Cortex of kidney (tissue), 1 donor: ENCODE measurements at places on chromosomes 7 and 10.

- no peak for DNase-seq
Measured at GRCh38 chr7:1767524-1767923, 97.4 kb downstream of the ELFN1 start.

DNA sequence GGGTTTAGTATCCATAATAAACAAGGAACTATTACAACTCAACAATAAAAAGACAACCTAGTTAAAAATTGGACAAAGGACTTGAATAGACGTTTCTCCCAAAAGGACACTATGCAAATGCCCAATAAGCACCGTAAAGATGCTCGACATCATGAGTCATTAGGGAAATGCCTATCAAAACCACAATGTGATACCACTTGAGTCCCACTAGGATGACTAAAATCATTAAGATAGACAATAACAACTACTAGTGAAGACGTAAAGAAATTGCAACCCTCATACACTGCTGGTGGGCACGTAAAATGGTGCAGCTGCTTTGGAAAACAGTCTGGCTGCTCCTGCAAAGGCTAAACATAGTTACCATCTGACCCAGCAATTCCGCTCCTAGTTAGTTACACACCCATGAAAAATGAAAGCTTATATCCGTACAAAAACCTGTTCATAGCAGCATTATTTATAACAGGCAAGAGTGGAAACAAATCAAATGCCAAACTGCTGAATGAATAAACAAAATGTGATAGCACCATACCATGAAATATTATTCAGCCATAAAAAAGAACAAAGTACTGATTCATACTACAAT is 17.3 kb downstream of the CCDC3 start:
- no peak for DNase-seq

- no peak for DNase-seq
Measured at GRCh38 chr10:125662584-125662983, 20.4 kb downstream of the TEX36 start.

GRCh38 chr7:30268586-30268985 is 15.8 kb upstream of the ZNRF2 start:
- DNase-seq, result no peak

- DNase-seq, result no peak
Measured at GRCh38 chr7:157358041-157358752, 21.4 kb downstream of the DNAJB6 start.

DNA sequence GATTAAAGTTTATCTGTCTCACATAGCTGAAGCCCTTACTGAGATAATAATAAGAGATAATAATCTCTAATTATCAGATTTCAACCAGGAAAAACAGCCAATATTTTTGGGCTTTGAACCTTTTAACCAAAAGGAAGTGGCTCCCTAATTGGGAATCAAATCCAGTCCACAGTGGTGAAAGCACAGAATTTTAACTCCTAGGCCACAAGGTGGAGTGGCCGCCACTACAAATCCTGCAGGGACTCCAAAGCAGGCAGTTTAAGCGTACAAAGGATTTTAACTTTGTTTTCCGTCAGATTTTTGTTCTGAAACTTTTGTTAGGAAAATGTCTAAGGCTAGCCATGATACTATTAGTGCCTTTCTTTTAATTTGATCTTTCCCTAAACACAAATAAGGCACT is 99.6 kb upstream of the CCNY start:
- DNase-seq, result no peak

DNA sequence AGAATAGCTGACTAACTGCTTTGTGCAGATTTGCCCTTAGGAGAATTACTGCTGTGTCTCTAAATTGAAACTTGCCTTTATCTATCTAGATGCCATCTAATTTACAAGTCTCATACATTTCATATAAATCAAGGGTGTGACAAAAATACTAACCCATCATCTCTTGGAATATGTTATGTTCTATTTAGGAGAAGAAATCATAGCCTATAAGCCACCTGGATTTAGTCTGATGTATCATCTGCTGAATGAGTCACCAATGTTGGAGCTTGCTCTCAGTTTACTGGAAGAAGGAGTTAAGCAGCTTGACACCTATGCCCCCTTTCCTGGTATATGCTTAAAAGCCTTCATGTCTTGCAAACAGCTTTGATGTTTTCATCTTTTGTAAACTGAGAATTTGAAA is 43.5 kb downstream of the NUP205 start:
- DNase-seq, result no peak

DNA sequence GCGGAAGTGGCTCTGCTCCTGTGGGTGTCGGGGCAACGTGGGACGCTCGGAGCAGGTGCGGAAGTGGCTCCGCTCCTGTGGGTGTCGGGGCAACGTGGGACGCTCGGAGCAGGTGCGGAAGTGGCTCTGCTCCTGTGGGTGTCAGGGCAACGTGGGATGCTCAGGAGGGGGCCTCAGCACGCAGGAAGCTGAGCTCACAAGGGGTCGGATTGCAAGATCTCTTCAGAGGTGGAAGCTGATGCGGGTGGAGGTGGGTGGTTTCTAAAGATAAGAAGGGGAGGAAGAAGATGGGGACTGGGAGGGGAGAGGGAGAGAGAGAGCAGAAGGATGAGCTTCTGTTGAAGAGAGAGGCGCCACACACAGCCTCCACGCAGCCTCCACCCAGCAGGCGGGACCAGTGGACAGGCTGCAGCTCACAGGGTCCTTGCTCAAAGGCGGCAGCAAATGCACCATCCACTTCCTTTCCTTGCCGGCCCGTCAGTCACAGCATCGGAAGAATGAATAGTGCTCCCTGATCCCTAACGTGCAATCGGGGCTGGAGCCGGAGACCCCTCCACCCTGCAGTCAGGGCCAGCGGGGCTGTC is 78.7 kb downstream of the PTPRN2 start:
- DNase-seq, result no peak

DNA sequence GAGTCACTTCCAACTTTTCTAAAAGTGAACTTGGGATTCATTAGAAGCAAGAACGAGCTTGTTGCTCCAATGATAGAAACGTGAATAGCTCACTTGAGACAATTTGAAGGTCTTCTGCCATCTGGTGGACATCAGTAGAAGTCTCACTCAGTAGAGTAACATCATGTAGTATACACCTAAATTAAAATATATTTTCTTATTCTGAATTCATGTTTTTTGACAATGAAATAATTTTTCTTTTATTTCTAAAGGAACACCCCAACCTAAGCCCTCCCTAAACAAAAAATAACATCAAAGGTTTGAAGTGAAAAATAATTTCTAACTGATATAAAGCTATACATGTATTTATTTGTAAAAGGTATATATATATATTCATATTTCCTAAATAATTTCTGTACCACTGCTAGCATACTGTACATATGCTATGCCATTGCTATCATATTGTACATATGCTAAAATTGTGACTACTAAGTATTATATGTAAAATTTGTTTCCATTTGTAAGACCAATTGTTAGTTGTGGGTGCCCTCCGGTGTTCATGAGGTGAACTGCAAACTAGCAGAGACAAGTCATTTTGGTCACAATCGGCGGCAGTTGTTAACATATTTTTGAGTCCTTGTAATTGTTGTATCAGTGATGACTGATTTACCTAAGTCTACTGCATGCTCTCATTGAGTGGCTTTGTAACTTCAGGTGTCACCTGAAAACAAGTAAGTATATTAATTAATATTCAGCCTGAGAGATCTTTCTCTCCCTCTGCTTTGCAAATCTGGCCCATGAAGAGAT is 121.9 kb downstream of the PTPRZ1 start:
- no peak for DNase-seq

GRCh38 chr10:112706577-112706976 is 243.5 kb upstream of the TCF7L2 start:
- no peak for DNase-seq

GRCh38 chr10:127195571-127196281 is 665 bp downstream of the INSYN2A start:
- no peak for DNase-seq

- DNase-seq, result no peak
Measured at GRCh38 chr7:12715372-12716133, 28.1 kb downstream of the ARL4A start.

- no peak for DNase-seq
Measured at GRCh38 chr10:27741173-27742091, 4.2 kb downstream of the MKX start.

DNA sequence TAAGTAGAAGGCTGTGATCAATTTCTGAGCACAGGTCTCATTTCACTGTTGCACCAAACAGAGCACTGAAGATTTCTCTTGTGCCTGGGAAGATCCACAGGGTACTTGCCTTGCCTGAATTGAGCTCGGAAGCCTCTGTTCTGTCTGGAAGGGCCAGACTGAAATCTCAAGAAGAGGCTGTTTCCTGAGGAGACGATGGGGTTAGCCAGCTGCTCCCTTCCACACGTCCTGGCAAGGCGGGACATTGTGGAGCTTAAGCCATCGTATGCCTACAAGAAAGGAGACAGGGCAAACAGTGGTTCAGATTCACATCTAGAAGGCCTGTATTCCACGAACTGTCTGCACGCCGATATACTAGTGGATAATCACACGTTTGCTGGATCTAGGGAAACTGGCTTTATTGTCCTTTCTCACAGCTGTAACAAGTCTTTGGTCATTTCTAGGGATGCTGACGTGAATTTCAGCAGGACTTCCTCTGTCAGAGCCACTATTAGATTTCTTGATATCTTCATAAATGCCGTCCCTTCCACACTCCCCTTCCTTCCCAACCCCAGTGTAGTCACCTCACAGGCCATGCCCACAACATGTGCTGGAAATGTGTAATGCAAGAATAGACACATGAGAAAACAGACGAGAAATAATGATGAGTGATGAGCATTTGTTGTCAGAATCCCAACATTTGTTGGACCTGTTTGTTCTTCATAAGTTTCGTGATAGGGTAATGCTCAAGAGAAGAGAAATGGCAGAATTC is 137.2 kb upstream of the RSU1 start:
- no peak for DNase-seq

GRCh38 chr7:45644237-45644636 is 70.1 kb downstream of the ADCY1 start:
- DNase-seq, result no peak

DNA sequence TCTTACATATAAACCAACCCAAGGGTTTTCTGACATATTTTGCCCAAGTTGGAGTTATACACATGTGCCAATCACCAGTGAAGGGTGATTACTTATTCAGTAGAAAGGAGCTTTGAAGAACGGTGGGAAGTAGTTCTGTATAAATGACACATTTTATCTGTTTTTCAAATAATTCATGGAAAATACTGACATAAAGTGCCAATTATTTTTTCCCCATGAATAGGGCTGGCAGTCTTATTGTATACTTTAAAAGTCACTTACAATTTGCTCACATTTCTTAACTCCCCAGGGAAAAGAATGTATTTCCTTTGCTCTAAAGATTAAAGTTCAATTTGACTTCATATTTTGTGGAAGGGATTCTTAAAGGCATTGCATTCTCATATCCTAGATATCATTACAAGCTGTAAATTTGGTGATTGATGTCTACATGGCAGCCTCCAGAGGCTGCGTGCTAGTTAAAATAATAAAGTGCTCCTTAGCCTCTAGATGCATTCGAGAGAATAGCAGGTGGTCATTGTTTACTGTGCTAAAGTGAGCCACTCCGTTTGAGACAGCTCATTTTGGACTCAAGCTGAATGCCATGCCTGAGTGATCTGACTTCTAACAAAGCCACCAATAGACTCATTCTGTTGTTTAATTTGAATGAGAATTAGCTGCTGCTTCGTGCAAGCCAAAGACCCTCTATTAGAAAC is 148.8 kb upstream of the NRP1 start:
- DNase-seq, result no peak

GRCh38 chr7:30795161-30795948 is 24.1 kb downstream of the MINDY4 start:
- DNase-seq, result no peak

DNA sequence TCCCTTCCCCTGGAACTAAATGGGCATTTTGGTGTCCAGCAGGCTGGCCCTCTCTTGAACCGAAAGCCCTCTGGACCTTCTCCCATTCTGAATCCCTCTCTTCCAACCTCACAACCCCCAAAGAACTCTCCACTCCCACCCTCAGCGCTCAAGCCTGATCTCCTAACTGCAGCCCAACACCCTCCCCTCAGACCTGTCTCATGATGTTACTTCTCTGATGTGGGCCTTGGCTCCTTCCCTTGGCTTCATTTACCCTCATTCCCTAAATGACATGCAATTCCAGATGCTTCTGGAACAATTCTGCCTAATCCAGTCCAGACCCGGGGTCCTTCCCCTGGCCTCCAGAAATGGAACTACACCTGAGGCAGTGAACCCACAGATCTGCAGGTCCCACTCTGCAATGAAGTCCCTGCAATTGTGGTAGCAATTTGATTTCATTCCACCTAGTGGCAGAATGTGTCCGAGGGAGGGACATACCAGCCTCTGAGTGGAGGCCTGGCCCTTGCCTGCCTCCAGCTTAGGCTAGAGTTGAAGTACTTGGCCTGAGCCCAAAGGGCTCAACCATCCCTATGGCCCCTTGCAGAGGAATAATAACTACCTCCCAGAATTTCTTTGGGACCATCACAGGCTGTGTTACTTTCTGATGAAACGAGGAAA is 4.1 kb upstream of the CEP41 start:
- DNase-seq, result no peak

- DNase-seq, result no peak
Measured at GRCh38 chr7:142910481-142910880, 23.1 kb downstream of the TRPV5 start.

DNA sequence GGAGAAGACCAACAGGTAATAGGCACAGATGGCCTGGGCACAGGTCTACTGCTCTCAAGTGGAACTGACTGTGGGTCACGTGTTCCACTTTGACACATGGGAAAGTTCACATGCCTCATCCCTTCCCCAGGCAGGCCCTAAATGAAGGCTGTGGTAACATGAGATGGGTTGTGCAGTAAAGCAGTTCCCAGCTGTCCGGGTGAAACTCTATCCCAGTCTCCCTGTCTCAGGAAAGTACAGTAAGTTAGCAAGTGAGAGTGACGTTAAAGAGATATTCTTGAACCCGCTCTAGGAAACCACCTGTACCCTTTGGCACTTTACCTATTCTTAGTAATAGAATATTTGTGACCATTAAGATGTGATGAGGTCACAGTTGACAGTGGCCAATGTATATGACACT is 343.7 kb upstream of the AOAH start:
- no peak for DNase-seq

DNA sequence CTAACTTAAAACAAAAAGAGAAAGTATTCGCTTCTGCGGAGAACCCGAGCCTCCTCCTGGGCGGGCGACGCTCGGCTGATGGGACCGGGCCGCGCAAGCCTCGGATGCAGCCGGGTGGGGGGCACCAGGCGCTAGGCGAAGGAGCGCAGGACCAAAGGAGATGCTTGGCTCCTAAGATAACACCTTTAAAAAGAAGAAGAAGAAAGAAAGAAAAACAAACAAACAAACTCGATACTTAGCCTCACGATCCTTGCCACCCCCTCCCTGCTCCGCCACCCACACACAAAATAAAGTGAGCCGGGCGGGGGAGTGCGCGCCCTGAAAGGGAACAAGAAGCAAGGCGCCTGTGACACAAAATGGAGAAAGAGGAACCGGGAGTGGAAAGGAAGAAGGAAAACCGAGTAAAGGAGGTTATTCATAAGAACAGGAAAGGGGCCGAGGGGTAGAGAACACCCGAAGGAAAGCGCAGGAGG is 34.0 kb upstream of the EBLN1 start:
- no peak for DNase-seq

DNA sequence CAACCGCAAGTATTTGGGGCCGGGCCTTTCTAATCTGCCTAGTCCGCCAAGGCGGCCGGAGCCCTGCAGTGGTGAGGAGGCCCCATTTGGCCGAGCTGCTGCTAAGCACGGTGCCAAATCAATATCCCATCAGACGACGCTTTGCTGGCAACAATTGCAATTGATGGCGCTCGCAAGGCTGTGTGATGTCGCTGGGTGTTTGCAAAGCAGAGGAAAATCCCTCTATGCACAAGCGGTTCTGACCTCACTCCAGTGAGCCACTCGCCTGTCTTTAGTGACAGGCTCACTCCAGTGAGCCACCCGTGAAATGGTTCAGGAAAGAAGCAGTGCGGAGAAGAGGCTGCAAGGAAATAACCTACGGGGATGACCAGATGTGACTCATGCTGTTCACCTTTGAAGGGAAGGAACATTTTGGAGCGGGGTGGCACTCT is 18.3 kb upstream of the PDE1C start:
- DNase-seq, result no peak
